ENCODE measurements at places on chromosomes 3 and 15.

DNA sequence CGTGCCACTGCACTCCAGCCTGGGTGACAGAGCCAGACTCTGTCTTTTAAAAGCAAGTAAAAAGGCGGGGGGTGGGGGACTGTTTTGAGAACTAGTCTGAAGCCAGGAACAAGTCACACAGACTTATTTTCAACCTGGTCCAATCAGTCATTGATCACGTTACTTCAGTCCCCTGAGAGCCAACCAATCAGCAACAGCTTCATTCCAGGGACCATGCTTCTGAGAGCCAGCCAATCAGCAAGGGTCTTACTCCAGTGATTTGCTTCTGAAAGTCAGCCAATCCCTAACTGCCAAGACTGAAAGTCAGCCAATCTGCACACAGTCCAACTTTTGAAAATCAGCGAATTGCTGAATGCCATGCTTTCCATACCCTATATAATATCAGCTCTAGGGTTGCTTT lies 48.6 kb upstream of the C15orf39 start:
- peak; percentile 71 for DNase-seq

DNA sequence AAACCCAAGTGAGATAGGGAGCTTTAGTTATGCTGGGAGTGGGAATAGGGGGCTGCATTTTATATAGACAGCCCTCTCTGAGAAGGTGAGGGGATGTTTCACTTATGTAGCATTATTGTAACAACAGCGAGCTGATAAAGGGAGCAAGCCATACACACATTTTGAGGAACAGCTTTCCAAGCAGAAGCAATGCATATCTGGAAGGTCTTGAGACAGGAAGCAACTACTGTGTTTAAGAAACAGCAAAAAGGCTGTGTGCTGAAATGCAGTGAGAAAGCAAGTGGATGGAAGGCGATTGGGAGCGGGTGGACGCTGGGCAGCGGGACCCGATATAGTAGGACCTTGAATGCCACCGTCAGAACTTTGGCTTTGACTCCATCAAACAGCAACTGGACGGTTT lies 155.9 kb upstream of the TBL1XR1 start:
- DNase-seq: no peak

DNA sequence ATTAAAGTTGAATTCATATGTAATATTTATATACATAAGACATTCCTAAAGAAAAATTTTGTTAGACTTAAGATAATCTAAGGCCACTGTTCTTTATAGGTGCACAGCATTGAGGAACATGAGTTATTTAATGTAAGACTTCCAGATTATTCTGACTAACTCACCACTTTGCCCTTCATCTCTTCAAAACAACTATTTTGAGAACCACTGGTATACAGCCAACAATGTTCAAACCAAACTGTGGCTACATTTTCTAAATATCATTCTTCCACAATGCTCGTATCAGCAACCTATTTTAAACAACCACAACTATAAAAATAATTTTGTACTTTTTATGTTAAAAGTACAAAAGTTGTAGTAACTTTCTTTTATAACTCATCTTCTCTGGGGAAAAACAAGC lies 199.8 kb upstream of the ALCAM start:
- no peak for DNase-seq

GRCh38 chr3:117927825-117928224 lies 1106.8 kb downstream of the IGSF11 start:
- no peak for DNase-seq

- DNase-seq: no peak
These were observed 405.6 kb downstream of the GRM7 start for GRCh38 chr3:7266551-7266950.

GRCh38 chr15:58298879-58299850 lies 132.6 kb upstream of the LIPC start:
- no peak for DNase-seq

- no peak for DNase-seq
These were observed 175.0 kb upstream of the TLE3 start for GRCh38 chr15:70272565-70273355.

GRCh38 chr3:71518089-71518488 lies 65.4 kb downstream of the FOXP1 start:
- DNase-seq: no peak

GRCh38 chr15:70539912-70540530 lies 223.3 kb downstream of the UACA start:
- DNase-seq: no peak

DNA sequence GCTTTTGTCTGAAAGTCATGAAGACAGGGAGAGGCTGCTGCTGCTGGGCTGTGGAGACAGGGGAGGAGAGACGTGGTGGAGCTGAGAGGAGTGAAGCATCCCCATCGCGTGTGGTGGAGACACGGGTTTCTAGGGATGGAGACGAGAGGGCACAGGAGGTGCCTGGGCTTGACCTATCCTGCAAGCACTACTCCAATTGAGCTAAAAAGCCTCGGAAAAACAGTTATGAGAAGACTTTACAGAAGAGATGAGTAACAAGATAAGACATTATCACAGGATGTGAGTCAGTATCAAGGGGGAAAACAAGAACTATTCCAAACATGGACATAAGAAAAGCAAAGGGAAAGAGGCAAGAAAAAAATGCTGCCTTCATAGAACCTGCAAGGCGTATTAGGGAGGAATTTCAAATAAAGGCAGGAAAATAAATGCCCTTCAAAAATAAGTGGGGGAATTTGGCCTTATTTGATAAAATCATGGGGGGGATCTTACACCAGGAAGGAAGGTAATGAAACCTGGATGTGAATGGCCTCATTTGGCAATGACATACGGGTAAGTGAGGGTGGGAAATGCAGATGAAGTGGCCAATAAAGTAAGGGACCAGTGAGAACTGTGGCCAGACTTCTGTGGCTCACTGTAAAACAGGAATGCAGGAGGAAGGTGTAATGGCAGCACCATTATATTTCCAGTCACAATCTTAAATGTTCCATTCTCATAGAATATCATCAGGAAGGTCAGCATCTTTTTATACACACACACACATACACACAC lies 97.9 kb downstream of the PLD1 start:
- DNase-seq: no peak

GRCh38 chr3:177687291-177687690 lies 490.0 kb upstream of the TBL1XR1 start:
- no peak for DNase-seq

DNA sequence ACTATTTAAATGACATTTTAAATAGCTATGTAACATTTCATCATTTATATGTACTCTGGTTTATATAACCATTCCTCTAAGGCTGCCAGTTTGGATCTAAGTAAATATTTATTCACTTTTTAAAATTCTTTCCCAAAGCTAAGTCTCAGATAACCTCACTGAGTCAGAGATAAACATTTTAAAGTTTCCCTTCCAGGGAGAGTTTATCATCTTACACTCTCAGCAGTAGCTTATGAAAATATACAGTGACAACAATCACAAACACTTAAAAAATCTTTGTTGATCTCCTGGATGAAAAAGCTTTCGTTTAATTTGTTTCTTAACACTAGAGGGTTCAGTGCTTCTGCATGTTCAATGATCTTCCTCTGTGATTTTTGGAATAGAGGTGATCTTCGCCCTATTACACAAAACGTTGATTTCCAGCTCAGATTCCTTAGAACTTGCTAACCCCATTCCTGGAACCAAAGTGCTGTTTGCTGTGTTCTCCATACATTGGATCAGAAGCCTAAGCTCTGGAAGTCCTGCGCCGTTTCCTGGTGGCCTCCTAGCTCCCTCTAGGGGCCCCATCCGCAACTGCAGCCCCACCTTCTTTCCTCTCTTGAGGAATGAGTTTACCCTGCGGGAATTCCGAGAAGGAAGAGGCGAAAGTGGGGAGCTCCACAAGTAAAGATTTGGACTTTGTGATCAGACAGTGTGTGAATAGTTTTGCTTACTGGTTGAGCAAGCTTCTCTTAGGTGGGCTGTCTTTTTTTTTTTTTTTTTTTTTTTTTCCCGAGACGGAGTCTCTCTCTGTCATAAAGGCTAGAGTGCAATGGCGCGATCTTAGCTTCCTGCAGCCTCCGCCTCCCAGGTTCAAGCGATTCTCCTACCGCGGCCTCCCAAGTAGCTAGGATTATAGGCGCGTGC lies 29.3 kb upstream of the SACM1L start:
- DNase-seq: peak; percentile 52

GRCh38 chr3:51937611-51938450 lies 3.9 kb downstream of the RRP9 start:
- DNase-seq: no peak

DNA sequence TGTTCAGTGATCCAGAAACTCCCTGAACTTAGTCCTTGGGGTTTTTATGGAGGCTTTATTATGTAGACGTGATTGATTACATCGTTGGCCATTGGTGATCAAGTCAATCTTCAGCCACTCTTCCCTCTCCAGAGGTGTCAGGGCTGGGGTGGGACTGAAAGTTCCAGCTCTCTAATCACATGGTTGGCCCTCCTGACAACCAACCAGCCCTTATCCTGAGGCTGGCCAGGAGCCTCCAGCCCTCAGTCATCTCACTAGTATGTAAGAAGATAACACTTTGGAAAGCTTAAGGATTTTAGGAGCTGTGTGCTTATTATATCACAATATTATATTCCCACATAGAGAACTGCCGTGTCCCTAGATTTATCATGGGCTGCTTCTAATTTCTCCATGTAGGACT lies 142.3 kb downstream of the VPS8 start:
- DNase-seq: no peak

GRCh38 chr15:77564341-77564740 lies 68.4 kb downstream of the LINGO1 start:
- no peak for DNase-seq

DNA sequence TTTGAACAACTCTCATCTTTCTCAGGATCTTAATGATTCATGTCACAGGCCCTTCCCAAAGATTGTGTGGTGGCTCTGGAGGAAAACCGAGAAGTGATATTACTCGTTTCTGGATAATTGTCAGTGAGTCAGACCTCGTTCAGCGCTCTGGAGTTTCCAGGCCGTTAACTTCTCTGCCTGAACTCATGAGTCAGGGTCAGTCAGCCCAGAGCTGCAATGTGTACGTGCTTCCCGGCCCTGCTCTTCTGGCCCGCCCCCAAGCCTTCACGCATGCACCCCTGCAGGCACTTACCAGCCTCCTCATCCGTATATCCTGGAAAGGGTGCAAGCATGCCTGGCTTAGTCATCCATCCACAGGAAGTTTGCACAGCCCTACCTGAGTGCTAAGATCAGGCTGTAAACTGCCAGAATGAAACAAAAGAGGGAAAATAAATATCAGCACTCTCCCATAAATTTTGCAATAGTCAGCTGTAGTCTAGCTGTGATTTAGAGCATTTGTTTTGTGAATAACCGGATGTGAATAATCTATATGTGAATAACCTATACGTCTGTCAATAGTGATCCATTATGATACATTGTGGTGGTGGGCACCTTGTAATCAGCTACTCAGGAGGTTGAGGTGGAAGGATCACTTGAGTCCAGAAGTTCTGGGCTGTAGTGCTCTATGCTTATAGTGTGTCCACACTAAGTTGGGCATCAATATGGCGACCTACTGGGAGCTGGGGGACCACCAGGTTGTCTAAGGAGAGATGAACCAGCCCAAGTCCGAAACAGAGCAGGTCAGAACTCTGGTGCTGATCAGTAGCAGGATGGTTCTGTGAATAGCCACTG lies 35.3 kb upstream of the SEMA4B start:
- peak; percentile 31 for DNase-seq

- no peak for DNase-seq
These were observed 8.7 kb downstream of the TEX264 start for GRCh38 chr3:51679777-51680176.

- DNase-seq: no peak
These were observed 168.6 kb downstream of the SOX2 start for GRCh38 chr3:181880331-181880730.

GRCh38 chr3:136682740-136683312 lies 69.4 kb downstream of the STAG1 start:
- DNase-seq: no peak

DNA sequence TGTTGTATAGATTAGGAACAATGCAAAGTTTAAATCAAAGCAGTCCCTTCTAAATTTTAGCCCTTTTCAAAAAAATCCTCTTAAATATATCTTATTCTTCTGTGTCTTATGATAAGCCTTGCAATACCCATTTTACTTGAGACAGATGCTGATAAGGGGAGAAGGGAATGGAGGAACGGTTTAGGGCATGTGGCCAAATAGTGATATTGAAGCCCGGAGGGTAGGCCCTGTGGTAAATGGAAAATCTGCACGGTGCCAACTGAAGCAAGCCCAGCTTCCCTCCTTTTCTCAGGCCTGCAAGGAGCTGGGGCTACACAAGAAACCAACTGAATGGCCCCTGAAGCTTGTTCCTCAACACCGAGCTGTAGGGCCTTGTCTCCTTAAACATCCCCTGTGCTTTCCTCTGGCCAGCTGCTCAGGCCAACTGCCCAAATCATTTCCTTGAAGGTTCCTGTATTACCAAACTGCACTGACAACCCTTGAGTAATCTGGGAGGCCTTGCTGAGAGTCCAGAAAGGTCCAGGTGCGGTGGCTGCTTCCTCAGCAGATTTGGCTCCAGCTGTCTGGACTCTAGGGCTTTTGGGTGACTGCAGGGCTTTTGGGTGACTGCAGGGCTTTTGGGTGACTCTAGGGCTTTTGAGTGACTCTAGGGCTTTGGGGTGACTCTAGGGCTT lies 67.2 kb downstream of the NCEH1 start:
- DNase-seq: no peak

DNA sequence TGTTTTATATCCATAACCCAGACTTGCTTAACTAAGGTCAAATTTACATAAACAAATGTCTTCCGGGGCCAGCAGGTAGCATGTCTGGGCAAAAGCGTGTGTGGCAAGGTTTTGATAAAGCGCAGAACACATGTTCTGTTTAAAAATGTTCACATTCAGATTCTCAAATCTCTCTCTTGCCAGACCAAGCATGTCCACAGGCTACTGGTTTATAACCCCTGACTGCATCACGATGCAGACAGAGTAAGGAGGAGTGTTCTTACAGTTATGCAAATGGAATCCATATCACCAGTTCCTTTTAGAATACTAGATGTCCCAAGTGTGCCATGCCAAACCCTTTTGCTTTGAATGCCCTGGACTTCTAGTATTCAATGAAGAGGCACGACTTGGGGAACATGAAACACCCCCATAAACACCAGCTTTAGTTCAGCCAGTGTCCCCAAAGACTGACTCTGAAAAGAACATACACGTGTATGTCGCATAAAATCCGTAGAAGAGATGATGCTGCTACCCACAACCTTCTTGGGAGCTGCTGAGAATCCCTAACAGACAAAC lies 412.0 kb downstream of the CNTN4 start:
- DNase-seq: no peak

DNA sequence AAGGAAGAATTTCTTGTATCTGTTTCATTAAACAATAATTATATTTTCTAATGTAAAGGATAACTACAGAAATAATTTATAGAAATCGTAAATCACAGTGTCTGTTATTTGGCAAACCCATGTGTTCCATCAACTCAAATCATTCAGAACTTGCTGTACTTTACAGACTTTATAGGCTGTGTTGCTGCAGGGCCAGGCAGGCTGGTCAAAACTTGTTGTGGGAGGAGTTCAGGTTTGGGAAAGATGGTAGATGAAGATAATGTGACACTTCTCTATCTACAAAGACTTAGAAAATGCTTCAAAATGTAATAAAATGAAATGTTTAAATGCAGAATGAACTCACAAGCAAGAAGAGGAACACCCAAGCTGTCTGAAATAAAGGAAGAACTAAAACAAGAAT lies 183.4 kb downstream of the SEMA6D start:
- no peak for DNase-seq

- DNase-seq: no peak
These were observed 607.5 kb upstream of the ROBO2 start for GRCh38 chr3:76432396-76432795.

- no peak for DNase-seq
These were observed 144.0 kb downstream of the SMAD6 start for GRCh38 chr15:66846031-66846430.
